ENCODE measurements at places on chromosomes 2 and 18.

GRCh38 chr2:128803222-128803621, 484.6 kb upstream of the HS6ST1 start:
- no peak for DNase-seq

GRCh38 chr2:180542511-180542910, 437.9 kb upstream of the UBE2E3 start:
- DNase-seq = no peak

DNA sequence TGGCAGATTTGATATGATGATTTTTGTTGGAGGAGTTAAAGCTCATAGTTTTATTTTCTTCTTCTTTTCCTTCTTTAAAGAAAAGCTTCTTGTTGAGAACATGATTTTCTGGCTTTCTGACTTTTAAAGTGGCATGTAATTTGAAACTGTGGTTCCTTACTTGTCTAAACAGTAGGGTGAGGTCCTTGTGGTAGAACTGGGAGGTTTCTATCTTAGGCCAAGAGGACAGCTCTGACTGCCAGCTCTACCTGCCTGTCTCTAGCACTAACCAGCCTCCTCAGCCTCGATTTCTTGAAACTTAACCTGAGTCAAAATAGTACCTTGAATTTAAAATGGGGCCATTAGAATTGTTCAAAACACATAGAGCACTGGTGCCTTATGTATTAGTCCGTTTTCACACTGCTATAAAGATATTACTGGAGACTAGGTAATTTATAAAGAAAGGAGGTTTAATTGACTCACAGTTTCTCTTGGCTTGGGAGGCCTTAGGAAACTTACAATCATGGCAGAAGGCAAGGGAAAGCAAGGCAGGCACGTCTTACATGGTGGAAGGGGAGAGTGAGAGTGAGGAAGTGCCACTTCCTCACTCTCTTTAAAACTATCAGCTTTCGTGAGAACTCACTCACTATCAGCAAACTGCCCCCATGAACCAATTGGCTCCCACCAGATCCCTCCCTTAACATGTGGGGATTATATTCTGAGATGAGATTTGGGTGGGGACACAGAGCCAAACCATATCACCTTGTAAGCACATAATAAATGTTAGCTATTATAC, 119.0 kb downstream of the CERS6 start:
- DNase-seq = no peak

DNA sequence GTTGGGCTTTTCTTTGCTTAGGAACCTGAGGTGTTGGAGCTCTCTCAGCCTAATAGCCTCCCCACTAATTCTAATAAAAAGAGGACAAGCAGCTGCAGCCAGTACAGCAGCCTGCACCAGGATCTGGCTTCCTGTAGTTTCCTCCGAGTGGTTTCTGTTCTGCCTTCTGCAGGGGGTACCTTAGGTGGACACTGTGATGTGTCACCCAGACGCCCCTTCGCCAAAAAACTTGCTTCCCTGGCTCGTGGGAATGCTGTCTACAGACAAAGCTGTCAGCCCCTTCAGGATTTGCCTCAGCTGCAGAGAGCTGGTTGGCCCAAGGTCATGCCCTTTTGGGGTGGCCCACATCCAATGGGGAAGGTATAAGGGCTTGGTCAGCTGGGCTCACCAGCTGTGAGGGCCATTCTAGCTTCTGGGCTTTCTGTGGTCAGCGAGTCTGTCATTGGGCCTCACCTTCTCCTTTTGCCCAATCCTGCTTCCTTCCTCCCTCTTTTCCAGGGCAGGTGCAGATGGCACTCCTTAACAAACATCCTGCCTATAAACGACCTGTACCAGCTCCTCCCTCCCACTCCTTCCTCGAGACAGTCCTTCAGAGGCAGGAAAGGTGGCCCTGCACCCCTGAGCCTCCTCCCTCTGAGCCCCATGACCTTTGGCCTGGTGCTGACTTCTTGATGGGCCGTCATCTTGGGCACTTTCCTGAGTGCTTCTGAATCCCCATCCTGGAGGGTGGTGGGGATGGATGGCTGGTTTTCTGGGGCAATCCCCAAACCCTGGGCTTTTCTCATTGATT, 44.0 kb upstream of the ROCK2 start:
- DNase-seq = no peak

DNA sequence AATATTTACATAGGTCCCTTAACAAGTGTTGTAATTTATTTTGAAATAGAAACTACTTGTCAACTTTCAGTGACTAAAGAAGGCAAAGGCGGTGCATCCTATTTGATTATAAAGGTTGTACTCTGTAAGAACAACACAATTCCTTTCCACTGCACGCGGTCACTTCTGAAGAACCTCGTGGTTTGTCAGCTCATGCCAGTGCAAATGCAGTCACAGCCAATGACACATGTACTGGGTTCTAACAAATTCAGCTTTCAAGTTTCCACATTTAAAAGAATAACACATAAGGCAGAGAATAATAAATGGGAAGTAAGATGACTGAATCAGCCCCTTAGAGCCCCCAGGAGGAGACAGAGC, 39.7 kb downstream of the CYB5A start:
- no peak for DNase-seq

DNA sequence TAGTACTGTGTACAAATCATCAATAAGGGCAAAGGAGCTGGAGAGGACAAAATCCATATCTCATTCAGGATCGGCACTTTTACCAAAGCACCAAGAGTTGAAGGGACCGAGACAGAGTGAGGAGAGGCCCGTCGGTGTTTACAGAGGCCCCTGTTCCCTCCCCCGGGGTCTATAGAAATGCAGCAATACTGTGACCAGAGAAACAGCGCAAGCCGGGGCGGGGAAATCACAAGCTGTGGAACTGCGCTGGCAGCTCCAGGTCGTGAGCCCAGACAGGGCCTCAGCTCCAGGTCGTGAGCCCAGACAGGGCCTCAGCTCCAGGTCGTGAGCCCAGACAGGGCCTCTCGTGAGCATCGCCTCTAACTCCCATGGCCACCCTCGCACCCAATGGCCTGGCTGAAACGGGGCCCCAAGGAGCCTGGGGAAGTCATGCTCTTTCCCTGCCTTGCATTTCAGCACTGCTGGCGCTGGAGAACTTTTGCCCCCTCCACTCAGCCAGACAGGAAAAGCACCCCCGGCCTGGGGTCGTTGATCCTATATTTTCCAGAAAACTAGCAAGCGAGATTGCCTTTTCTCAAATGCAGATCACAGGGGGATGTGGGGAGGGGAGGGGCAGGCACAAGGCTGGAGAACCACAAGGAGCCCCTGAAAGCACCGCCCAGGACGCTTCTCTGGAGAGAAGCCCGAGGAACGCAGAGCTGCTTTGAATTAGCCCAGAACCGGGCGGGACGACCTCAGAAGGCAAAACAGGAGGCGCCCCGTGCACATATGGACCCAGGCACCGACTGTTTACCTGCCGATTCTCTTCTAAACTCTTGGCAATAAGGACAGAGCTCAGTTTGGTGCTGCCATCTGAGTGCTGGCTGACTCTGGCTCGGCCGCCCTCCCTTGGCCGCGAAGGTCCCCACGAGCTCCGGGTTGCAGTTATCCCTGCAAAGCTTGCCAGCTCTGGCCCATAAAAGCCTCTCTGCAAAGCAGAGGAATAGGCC, 223.7 kb downstream of the ACKR3 start:
- no peak for DNase-seq

Data from CD4-positive, alpha-beta memory T cell (primary cell).